Naive thymus-derived CD8-positive, alpha-beta T cell (primary cell): ENCODE measurements at places on chromosomes 4 and X. TPM values are rescaled to one million over a fixed set of nuclear protein-coding genes. Genes with fewer than 3 reads are reported as not detected.

DNA sequence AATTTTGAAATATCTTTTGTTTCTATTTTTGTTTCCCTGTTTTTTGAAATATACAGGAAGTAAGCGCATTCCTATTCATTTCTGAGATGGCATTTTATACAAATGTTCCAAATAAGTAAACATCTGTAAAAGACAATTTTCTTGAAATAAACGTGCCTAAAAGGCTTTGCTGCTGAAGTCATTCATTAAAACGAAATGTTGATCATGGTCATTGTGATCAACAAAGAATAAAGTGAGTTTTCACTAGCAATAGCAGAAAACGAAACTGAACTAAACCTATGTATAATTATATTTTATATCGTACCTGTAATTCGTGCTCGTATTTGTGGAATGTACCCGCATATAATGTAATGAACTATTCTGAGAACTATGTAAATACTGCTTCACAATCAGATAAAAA lies 221.2 kb downstream of the MGST2 start:
- DNase-seq, result no peak

DNA sequence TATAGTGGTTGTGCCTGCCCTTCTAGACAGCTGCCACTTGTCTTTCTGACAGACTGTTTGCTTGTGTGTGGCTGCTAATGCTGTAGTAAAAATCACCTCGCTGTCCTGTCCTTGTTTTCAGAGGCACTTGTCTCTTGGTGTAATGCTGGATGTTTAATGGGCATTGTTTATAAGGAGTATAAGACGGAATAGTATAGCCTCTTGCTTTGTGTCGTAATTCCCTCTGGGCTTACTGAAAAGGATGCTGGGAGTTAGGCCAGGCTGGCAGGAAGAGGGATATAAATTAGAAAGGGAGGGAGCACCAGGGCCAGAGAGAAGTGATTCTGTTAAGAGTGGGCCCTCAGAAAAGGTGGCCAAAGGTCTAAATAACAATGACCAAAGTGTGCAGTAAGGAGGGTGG lies 29.0 kb downstream of the NHS start:
- no peak for DNase-seq

DNA sequence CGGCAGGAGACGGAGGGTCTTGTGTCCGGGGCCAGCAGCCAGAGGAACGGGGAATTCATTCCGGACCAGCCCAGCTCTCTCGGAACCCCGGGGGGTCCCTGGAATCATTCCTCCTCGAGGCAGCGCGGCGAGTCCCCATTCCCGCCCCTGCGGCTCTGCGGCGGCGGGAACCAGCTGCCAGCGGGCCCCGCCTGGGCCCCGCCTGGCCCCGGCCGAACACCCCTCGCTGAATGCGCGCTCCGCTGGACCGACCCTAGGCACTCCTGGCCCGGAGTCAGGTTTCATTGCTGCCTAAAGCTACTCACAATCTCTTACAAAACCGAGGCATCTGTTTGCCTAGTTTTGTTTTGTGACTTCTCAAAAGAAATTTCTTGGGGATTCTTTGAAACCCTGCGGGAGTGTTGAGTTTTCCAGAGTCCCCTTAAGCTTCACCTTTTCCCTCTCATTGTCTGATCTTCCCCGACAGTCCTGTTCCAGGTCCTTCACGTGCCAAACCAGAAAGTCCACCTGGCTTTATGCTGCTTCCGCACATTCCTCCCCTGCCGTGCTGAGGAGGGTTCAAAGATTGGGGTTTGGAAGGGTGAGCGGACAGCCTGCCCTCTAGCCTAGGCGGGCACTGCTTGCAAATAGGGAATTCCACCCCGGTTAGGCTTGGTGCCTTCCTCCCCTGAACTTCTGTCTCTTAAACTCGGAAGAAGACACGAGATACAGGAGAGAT lies 789 bp downstream of the ARHGAP10 start:
- no peak for DNase-seq

- DNase-seq, result no peak
These were observed 930 bp downstream of the ZNF718 start for GRCh38 chr4:125091-125771.

DNA sequence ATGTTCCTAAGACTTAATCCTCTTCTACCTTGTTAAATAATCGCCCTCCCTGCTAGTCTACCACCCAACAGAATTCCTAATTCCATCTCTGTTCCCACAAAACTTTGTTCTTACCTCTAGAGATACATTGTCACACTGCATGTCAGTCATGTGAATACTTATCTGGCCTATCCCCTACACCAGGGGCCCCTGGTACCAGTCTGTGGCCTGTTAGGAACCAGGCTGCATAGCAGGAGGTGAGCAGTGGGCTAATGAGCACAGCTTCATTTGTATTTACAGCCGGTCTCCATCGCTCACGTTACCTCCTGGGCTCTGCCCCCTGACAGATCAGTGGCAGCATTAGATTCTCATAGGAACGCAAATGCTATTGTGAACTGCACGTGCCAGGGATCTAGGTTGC lies 73.9 kb downstream of the APBB2 start:
- no peak for DNase-seq

- DNase-seq, result no peak
These were observed 265.0 kb upstream of the FAT4 start for GRCh38 chr4:125049711-125050110.

DNA sequence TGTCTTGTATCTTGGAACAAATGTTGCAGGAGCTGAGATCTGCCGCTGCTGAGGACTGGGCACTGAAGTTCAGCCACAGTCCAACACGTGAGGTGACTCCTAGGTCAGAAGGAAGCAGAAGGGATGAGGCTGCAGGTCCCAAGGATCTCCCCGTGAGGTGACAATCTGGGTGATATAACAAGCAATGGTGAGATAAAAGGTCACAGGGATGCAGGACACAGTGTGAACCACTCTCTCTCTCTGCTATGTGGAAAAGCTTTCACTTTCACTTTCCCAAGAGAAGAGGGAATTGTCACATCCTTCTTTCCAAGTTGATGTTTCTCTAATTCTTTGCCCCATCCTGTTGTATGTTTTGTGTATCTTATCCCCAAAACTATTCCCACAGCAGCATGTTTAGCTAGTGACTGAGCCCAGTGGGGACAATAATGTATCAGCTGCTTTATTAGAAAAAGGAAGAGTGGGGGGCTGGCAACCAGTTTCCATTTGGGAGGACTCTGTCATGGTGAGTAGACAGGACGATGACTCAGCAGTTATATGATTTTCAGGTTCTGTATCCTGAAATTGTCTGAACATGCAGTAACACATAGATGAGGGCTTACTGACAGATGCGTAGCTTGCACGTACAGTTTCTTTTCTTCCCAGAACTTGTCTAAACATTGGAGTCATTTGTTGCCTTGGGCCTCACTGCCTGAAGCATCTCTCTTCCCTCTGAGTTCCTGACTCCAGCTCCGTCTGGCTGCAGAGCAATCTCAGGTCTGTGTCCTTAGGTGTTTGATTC lies 1415.8 kb upstream of the TENM3 start:
- DNase-seq, result no peak

DNA sequence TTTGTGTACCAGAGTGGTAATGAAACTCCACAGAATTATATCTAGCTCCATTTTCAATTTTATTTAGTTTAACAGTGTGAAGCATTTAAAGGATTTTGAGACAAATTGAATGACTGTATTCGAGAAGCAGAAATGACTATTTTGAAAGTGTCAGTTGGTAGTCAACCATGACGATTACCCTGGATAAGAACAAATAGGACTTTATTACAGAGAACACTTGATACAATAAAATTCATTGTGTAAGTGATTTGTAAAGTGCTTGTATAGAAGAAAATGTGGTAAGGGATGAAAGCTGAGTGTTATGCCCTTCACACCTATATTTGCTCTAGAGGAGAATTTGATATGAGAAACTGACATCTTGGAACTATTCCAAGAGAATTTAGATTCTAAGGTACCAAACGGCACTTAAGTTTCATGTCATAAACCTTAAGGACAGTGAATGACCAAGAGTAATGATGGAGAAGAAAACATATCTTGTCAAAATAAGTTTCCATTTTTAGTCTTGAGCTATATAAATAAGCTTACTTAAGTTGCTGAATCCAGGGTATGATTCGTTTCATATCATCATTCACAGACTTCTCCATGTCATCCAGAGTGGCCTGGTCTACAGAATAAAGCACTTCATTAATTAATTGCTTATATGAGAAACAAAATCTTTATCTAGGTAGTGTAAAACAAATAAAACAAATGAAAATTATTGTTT lies 34.6 kb downstream of the MED14 start:
- DNase-seq, result no peak

DNA sequence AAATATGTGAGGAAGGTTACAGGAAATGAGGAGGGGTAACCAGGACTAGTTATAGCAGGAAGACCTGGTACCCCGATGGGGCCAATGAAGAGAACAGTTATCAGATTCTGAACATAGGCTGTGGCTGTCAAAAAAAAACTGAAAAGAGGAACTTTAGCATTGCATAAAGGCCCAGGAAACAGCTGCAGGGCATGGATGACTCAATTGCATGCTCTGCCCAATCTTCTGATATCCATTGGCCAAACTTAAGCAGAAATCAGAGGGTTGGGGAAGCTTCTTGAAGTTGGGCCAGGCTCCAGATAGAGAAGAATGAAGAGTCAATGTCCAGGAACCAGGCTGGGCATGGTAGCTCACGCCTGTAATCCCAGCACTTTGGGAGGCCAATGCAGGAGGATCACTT lies 1222.4 kb upstream of the PRKX start:
- no peak for DNase-seq

- no peak for DNase-seq
These were observed 33.4 kb downstream of the TAPT1 start for GRCh38 chr4:16192631-16193518.

DNA sequence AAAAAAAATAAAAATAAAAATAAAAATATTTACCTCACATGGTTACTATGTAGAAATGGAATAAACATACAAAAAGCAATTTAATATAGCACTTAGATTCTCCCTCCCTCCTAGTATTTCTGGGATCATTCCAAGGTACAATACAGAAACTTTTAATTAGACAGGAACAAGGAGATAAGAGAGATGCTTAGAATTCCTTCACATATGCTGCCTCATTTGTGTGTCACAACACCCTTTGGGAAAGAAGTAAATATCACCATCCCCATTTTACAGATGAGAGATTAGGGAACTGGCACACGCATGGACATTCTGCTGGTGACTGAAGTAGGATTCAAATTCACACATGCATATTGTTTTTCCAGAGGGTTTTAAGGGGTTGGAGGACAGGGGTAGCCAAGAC lies 164.2 kb downstream of the APBB2 start:
- DNase-seq, result no peak

DNA sequence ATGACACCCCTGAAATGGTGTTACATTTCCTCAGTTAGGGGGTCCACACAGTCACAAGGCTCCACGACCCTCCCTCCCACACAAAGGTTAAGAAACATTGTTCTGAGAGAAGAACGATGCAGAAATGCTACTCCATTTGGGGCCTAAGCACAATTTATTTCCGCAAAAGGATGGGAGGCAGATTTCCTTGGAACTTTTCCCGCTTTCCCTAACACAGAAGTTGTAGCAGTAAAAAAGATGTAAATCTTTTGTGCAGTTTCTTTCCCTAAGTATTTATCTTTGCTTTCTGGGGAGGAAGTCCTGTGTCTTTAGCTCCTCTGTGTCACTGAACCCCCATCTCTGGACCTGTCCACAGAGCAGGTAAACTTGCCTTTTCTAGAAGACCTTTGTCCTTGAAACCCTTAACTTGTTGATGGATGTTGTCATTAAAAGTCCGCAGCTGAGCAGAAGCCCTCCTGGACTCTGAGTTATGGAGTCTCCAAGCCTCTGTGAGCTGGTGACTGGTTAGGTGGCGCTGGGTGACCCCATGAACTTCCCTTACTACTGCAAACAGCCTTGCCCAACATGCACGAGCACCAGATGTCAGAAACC lies 67.2 kb upstream of the SHISA3 start:
- DNase-seq, result no peak

DNA sequence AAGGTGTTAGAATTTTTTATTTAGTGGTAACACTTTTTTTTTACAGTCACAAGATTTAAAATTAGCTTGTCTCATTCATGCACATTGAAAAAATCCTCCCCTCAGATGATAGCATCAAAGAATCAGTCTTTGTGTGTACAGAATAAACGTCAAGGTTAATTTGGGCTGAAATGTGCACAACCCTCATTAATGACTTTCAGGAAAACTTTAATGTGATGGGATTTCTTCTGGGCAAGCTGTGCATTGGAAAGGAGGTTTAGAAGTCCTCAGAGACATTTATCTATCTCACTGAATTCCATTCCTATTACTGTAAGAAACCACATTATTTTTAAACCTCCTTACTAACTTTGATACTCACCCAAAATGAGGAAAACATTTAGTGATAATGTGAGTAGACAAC lies 88.2 kb upstream of the TECRL start:
- no peak for DNase-seq

GRCh38 chrX:19968276-19968675 lies 22.6 kb downstream of the BCLAF3 start:
- DNase-seq, result no peak

DNA sequence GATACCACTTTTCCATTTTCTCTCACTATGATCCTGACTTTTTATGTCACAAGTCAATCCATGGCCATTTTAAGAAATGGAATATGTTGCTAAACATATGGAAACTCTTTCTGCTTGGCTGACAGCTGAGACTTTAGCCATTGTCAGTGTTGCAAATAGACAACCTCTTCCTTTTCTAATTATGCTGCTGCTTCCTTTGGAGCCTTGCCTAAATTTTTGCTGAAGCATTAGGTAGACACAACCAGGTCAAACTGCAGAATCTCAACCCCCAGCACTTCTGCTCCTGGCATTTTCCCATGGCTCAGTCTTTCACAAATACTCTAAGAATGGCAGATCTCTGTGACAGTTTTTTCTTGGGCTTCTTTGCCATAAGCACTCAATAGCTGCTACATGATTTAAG lies 543.3 kb downstream of the GRID2 start:
- DNase-seq, result no peak

- no peak for DNase-seq
These were observed at the start of gene ARHGEF9 for GRCh38 chrX:63784902-63785707. TSS of gene ARHGEF9 (minus strand) at chrX:63785214. CDS start at chrX:63785145, 69 bp downstream.

KCNIP4 gene
- not detected for total RNA-seq

TMPRSS11E gene
- not detected for total RNA-seq

MAD2L1 gene
- total RNA-seq, result 9.7 TPM

BEX3 gene
- 33.8 TPM for total RNA-seq

BEX2 gene
- total RNA-seq, result 30.3 TPM

PHOX2B gene
- total RNA-seq, result not detected

FAM114A1 gene
- not detected for total RNA-seq

EDA2R gene
- 0.44 TPM for total RNA-seq

HTATSF1 gene
- 30.1 TPM for total RNA-seq

AREG gene
- total RNA-seq, result 0.47 TPM

NPY1R gene
- not detected for total RNA-seq

ABLIM2 gene
- total RNA-seq, result 4.9 TPM

HSD17B13 gene
- 0.94 TPM for total RNA-seq

RAP1GDS1 gene
- total RNA-seq, result 41.3 TPM
